ENCODE measurements at places on chromosomes 12 and 14.

- DNase-seq: no peak
Observed at GRCh38 chr12:103455020-103455763, 40.6 kb downstream of the C12orf42 start.

DNA sequence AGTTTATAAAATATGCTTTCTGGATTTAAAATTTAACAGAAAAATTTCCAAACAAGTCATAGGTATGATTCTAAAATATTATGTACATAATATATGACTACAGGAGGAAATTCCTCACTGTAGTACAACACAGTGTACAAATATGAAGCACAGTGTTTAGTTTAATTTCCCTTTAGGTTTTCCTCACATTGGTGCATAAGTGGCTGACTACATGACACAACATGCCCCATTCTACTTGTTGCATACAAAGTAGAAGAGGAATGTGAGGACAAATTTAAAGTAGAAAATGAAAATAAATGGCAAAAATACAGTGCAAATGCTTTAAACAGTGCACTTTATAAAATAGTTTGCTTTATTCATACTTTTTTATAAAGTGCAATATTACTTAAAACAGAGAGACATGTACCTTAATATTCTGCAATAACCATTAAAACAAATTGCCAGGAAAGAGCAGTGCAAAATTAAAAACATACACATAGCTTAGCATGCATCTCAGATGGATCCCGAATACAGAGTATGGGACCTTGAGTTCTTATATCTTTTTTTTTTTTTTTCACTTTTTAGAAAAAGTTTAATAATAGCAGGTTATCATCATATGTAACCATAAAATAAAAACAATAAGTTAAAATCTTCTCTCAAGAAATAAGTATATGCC lies 54.8 kb upstream of the TTC7B start:
- DNase-seq: no peak

GRCh38 chr12:100185361-100185894 lies 15.2 kb upstream of the ACTR6 start:
- DNase-seq: no peak

DNA sequence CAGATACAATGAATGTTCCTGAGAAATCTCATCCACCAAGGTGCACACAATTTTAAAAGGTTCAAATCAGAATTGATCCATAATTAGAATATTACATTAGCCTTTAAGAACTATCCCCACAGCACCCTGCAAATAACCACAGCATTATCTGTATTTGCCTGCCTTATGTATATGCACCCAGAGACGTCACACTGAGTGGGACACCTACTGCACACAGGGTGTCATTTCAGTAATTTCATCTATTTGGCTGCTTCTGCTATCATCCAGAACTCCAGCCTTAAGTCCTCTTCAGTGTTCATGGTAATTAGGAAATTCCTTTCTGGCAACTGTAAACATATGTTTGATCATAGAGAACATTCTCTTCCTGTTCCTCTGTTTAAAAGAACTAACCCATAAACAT lies 298.4 kb downstream of the SYT1 start:
- DNase-seq: no peak

GRCh38 chr12:132502149-132502881 lies 12.4 kb downstream of the FBRSL1 start:
- DNase-seq: no peak

DNA sequence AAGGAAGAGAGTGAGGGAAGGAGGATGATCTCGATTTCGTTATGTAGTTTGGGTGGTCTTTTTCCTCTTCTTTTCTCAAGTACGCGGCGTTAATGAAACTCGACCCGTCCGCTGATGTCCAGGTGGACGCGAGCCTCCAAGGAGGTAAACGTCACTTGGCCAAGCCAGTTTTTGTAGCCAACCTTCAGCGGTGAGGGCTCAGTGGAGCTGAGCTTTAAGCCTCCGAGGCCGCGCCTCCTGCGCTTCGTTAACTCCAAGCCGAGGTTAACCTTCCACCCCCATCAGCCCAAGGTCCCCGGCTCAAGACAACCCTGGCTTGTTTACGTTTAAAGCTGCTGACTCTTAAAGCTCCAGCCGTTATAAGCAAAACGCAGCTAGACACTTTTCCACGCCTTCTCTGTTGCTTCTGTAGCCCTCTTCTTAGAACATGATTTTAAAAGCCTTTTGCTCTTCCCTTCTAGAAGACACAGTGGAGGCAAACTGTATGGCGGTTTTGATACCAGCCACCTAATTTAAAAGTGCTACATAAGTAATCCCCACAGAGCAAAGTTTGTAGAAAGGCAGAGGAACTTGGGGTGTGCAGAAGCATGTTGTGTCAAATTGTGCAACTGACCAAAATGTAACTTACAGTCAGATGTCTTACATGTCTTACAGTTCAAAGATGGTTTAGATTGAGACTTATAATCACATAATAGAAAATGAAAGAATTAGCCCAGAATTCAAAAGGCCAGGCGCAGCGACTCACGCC lies 923 bp upstream of the ITPR2 start:
- no peak for DNase-seq

DNA sequence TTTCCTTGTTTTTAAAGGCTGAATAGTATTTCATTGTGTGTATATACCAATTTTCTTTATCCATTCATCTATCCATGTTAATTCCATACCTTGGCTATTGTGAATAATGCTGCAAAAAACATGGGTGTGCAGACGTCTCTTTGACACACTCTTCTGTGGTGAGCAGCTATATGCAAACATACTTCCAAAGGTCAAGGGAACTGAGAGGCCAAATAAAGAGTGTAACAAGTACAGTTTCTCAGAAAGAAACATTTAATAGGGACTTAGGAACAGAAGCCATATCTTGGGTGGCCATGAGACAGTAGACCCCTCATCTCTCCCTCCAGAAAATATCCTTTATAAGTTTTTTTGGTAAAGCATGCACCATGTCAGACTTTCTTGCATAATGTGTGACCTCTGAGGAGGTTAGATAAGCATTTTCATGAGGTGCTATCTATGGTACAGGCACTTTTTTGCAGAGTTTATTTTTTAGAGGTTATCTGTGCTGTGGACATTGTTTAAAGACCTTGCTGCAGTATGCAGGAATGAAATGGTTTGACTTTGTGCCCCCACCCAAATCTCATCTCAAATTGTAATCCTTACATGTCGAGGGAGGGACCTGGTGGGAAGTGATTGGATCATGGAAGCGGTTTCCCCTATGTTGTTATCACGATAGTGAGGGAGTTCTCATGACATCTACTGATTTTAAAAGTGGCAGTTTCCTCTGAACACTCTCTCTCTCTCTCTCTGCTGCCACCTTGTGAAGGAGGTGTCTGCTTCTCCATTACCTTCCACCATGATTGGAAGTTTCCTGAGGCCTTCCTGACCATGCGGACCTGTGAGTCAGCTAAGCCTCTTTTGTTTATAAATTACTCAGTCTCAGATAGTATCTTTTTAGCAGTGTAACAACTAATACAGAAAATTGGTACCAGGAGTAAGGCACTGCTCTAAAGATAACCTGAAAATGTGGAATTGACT lies 1202.3 kb downstream of the GALC start:
- no peak for DNase-seq

- no peak for DNase-seq
Observed at GRCh38 chr12:1529862-1530591, 64.4 kb downstream of the FBXL14 start.

GRCh38 chr14:62003701-62004100 lies 241.5 kb downstream of the SNAPC1 start:
- DNase-seq: no peak

GRCh38 chr12:95325501-95325900 lies 107.9 kb downstream of the VEZT start:
- no peak for DNase-seq

- DNase-seq: no peak
Observed at GRCh38 chr12:3278681-3279414, 201.7 kb downstream of the TSPAN9 start.

- no peak for DNase-seq
Observed at GRCh38 chr12:90619943-90620342, 335.0 kb downstream of the CCER1 start.

GRCh38 chr12:6533923-6534694 lies at the start of gene GAPDH:
Gene GAPDH, plus strand, starts transcription at chr12:6534517. Its CDS starts 316 bp downstream, at chr12:6534833.
- DNase-seq: peak; percentile 94

GRCh38 chr12:124771462-124772288 lies 92.0 kb downstream of the SCARB1 start:
- DNase-seq: no peak

- no peak for DNase-seq
Observed at GRCh38 chr12:124566997-124567672, at the start of gene NCOR2. Gene NCOR2, minus strand, starts transcription at chr12:124567612. Its CDS starts 72,361 bp downstream, at chr12:124495251.

GRCh38 chr12:47276621-47277309 lies 197.0 kb upstream of the AMIGO2 start:
- DNase-seq: no peak

DNA sequence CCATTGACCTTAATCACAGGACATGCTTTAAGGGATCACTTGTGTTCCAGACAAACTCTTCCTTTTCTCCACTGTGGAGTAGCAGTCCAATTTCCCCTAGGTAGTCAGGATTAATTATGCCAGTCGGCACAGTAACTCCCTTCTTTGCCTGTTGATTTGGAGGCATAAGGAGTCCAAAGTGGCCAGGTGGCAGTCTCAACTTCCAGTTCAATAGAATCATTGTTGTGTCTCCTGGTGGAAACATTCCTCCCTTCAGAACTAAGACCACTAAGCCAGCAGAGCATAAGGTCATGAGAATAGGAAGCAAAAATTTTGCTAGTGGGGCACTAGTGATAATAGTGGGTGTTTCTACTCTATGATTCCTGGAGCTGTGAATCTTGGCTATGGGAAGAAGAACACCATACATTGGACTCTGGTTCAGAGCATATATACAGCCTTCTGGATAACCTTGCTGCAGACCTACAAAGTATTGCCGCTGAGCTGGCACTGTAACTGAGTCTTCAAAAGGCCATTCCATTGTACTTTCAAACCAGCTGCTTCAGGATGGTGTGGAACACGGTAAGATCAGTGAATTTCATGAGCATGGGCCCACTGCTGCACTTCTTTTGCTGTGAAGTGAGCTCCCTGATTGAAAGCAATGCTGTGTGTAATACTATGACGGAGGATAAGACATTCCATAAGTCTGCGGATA lies 147.3 kb upstream of the MAX start:
- no peak for DNase-seq

- no peak for DNase-seq
Observed at GRCh38 chr12:65934480-65935115, 110.3 kb downstream of the HMGA2 start.

- no peak for DNase-seq
Observed at GRCh38 chr12:10140001-10140400, 10.0 kb upstream of the CLEC7A start.

GRCh38 chr14:23612354-23612732 lies 23.8 kb upstream of the DHRS2 start:
- no peak for DNase-seq

GRCh38 chr14:54985156-54985555 lies 41.7 kb downstream of the WDHD1 start:
- DNase-seq: no peak

- no peak for DNase-seq
Observed at GRCh38 chr14:106509807-106510206, 983.4 kb downstream of the TMEM121 start.

- no peak for DNase-seq
Observed at GRCh38 chr14:79009286-79009685, 839.1 kb downstream of the NRXN3 start.

DNA sequence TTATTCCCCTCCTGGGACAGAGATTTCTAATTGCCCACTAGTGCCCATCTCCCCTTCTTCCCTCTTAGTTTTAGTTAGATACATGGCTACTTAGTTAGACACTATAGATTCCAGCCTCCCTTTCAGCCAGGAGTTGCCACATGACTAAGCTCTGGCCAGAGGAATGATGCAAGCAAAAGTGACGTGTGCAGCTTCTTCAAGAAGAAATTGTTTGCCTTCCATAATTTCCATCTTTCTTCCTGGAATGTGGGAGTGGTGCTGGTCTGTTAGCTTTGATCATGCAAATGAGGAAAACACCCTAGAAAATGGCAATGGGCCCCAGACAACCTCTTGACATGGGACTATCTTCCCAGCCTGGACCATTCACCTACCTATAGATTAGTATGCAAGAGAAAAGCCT lies 21.4 kb downstream of the CCDC177 start:
- no peak for DNase-seq

- no peak for DNase-seq
Observed at GRCh38 chr12:69642531-69642930, 31.8 kb upstream of the LRRC10 start.

DNA sequence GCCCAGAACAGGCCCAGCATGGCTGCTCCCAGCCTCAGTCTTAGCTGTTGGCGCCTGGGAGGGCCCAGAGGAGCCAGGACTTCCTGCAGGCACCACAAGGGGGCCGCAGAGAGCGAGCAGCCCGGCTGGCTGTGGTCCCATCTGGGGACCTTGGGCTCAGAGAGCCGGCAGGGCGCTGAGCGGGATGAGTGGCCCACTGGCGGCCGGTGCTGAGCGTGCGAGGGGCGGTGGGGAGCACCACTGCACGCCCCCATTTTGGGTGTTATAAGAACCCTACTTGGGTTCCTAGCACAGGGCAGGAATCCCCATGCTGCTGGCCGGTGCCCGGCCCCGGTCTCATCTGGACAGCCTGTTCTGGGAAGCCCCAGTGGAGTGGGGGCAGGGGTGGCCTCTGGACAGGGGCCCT lies 25.9 kb upstream of the CRIP2 start:
- DNase-seq: peak; percentile 3

DNA sequence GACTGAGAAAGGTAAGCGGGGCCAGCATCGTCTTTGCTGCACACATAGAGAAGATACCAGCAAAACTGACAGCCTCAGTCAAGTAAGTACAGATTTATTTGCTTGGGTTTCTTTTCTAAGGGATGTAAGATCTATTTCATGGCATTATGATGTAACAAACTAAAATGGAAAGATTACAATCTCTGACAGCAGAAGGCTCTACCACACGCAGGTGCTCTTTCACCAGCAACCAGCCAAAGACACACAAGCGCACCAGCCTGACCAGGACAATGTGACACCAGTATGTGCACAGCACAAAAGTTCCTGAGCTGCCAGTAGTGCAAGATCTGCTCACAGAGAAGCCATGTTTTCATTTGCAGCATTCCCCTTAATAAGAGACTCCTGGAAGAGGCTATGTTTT lies 311.1 kb downstream of the MED13L start:
- no peak for DNase-seq

DNA sequence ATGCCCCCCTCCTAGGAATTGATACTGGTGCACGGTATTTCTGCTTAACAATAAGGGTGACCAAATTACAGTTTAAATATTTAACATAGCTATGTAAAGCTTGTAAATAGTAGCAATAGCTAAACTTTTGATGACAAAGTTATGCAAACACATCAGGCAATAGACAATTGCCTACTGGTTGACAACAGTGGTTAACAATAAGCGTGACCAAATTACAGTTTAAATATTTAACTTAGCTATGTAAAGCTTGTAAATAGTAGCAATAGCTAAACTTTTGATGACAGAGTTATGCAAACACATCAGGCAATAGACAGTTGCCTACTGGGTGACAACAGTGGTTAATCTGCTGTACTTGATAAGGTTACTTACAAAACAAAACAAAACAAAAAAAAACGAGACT lies 886.5 kb upstream of the FLRT2 start:
- DNase-seq: no peak

DNA sequence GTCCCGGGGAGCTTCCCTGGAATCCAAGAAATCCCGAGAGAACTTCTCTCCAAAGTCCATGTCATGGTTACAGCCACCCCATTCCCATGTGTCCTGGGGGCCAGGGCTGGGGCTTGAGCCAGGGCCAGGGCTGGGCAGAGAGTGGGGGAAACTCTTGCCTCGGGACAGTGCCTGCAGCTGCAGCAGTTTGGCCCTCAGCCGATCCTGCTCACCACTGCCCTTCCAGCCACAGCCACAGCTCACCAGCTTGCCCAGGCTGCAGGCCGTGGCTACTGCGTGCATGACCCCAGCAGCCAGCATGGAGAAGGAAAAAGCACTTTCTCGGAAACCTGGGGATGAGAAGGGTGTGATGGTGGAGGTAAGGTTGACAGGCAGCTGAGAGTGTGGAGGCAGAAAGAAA lies 3.5 kb downstream of the WNT10B start:
- DNase-seq: no peak

GRCh38 chr14:57889245-57889644 lies 23.4 kb upstream of the SLC35F4 start:
- no peak for DNase-seq

All from amniotic stem cell (primary cell).